Fibroblast of lung (primary cell): ENCODE measurements at places on chromosomes 16 and 17. TPM values are rescaled to one million over a fixed set of nuclear protein-coding genes. Genes with fewer than 3 reads are reported as not detected.

ALOX15 gene
- total RNA-seq, result not detected in 2 replicates

ST6GALNAC2 gene
- total RNA-seq, result 0.83 and 1.0 TPM in 2 replicates

RAB26 gene
- total RNA-seq, result 0.51 and 2.0 TPM in 2 replicates

FOXF1 gene
- 15.9 and 31.5 TPM in 2 replicates for total RNA-seq

HOXB8 gene
- total RNA-seq, result 0.33 and 0.51 TPM in 2 replicates

CEMP1 gene
- total RNA-seq, result not detected in 2 replicates

GRCh38 chr17:7982173-7982572 is 20.2 kb upstream of the GUCY2D start:
- no peaks in the 10 kb centered on the region for H3K36me3 ChIP-seq
- no peaks in the 10 kb centered on the region for H3K27me3 ChIP-seq
- H3K4me1 ChIP-seq, result no peaks in the 10 kb centered on the region
- peak; percentile 65 for DNase-seq
- H3K27ac ChIP-seq, result no peak overlapping the region

DNA sequence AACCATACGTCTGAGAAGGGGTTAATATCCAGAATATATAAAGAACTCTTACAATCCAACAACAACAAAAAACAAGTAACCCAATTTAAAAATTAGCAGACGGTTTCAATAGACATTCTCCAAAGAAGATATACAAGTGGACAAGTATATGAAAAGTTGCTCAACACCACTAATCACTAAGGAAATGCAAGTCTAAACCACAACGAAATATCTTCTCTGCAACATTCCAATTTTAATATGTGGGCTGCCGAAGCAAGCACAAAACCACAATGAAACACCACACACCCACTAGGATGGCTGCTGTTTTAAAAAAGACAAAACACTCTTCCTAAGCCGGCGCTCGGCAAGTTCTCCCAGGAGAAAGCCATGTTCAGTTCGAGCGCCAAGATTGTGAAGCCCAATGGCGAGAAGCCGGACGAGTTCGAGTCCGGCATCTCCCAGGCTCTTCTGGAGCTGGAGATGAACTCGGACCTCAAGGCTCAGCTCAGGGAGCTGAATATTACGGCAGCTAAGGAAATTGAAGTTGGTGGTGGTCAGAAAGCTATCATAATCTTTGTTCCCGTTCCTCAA is 5.9 kb upstream of the SLC13A2 start:
- no peak overlapping the region for H3K27ac ChIP-seq
- no peak overlapping the region for H3K4me3 ChIP-seq
- no peaks in the 10 kb centered on the region for H3K36me3 ChIP-seq
- DNase-seq, result peak; percentile 38

DNA sequence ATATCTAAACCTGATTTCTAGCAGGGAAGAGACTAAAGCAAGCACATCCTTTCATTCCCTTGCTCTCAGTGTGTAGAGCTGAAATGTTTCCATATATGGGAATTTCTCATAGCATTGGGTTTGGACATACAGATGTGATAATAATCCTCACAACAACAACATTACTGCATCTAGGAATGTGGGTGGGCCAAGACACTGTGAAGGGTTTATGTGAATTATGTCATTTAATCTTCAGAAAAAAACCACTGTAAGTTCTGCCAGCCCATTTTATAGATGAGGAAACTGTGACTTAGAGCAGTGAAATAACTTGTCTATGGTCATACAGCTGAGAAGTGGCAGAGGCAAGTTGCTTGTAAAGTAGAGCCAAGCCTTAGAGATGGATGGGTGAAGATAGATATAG is 5.2 kb downstream of the OMG start:
- no peaks in the 10 kb centered on the region for H3K36me3 ChIP-seq
- no peak for DNase-seq
- no peak overlapping the region for H3K27ac ChIP-seq

GRCh38 chr16:149024-149660 is 3.3 kb upstream of the HBZ start:
- no peak overlapping the region for H3K27ac ChIP-seq
- peaks cover 5% of the 10 kb centered on the region for H3K27me3 ChIP-seq
- DNase-seq, result peak; percentile 30
- H3K4me1 ChIP-seq, result no peaks in the 10 kb centered on the region
- no peaks in the 10 kb centered on the region for H3K36me3 ChIP-seq
- no peak overlapping the region for H3K4me3 ChIP-seq

- no peak overlapping the region for H3K27ac ChIP-seq
- H3K36me3 ChIP-seq, result peaks cover 9% of the 10 kb centered on the region
- no peak for DNase-seq
- H3K4me3 ChIP-seq, result no peak overlapping the region
Observed at GRCh38 chr16:90031186-90031930, 12.1 kb upstream of the DBNDD1 start.

DNA sequence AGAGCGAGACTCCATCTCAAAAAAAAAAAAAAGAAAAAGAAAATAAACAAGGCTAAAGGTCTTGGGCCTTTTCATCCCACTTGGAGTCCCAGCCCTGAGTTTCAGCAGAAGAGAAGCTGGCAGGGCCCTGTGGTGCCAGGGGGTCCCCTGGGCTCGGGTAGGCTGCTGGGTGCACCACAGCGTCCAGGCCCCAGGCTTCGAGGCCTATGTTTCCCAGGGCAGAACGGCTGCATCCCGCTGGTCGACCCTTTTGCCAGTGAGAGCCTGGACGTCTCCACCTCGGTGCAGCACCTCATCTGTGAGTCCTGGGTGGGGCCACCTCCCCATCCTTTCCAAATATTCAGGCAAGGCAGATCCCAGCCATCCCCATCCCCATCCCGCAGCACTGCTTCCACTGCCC is 2.2 kb downstream of the TMEM235 start:
- no peaks in the 10 kb centered on the region for H3K4me1 ChIP-seq
- H3K36me3 ChIP-seq, result no peaks in the 10 kb centered on the region
- H3K27ac ChIP-seq, result no peak overlapping the region
- DNase-seq, result no peak
- peaks cover 31% of the 10 kb centered on the region for H3K27me3 ChIP-seq

DNA sequence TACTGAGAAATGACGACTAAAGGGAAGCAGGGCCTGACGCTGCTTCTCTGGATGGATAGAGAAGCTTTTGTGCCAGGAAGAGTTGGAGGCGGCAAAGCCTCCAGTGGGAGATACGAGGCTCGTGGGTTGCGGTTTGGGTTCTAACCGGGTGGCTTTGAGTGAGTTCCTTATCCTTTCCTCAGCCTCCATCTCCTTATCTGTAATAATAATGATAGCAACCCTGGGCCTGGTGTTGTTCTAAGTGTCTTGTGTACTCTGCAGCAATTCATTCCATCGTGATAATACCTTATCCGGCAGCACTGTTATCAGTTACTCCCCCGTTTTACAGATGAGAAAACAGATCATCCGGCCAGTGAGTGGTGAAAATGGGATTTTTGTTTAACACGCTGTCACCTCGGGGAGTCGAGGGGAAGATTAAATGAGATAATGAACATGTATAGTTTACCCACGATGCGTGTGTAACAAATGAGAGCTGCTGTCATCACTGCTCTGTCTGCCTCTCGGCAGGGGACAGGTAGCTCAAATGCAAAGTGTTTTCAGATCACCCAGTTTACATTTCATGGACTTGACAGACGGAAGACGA is 52.0 kb upstream of the LHX1 start:
- H3K4me3 ChIP-seq, result no peak overlapping the region
- no peaks in the 10 kb centered on the region for H3K4me1 ChIP-seq
- H3K27me3 ChIP-seq, result peaks cover 20% of the 10 kb centered on the region
- no peak for DNase-seq
- no peaks in the 10 kb centered on the region for H3K36me3 ChIP-seq

DNA sequence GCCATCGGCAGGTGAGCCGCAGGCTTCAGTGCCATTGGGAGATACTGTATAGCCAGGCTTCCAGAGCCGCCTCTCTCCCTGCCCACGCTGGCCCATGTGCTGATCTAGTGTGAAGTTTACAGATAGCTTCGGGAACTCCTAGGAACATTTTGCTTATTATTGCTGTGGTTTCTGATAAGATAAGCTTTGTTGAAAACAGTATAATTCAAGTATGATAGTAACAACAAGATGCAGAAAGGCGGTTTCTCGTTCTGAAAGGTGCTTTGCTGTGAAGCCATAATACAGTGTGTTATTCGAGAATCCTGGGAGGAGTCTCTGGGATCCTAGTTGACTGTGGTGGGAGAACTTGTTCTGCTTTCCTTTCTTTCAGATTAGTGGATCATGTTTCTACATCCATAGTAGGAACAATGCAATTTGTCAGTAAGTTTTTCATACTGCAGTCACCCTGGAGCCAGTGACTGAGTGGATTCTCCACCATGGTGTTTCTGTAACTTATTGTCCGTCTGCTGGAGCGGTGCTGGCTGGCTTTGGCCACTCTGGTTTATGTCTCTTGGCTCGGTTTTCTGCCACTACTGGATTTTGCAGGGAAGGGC is 31.5 kb downstream of the RAB11FIP3 start:
- H3K27me3 ChIP-seq, result no peaks in the 10 kb centered on the region
- no peak overlapping the region for H3K27ac ChIP-seq
- DNase-seq, result peak; percentile 54
- H3K4me3 ChIP-seq, result no peak overlapping the region

DNA sequence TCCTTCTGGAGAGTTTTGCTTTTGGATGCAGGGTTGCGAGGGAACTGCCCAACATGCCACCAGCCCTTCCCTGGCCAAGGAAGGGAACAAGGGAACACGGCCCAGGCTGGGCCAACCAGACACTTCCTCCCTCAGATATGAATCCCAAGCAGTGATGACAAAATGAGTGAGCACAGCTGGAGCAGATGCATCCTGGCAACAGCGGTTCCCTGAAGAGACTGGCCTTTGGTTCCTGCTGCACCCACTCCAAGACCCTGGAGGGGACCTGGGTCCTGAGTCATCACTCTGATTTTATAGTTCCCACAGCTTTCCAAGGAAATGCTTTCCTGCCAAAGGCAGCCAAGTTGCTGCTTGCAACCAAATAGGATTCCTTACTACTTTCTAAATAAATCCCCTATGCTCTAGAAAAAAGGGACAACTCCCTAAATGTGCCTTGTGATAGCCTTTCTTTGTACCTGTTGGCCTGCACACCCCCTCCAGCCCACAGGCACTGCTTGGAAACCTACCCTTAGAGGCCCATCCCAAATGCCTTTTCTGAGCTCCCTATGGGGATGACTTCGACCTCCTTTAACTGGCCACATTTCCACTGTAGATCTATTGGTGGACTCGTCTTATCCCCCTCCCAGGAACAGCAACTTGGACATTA is 5.3 kb downstream of the ST3GAL2 start:
- H3K4me1 ChIP-seq, result peaks cover 42% of the 10 kb centered on the region
- no peak overlapping the region for H3K4me3 ChIP-seq
- peak; percentile 77 for DNase-seq
- peaks cover 4% of the 10 kb centered on the region for H3K36me3 ChIP-seq

DNA sequence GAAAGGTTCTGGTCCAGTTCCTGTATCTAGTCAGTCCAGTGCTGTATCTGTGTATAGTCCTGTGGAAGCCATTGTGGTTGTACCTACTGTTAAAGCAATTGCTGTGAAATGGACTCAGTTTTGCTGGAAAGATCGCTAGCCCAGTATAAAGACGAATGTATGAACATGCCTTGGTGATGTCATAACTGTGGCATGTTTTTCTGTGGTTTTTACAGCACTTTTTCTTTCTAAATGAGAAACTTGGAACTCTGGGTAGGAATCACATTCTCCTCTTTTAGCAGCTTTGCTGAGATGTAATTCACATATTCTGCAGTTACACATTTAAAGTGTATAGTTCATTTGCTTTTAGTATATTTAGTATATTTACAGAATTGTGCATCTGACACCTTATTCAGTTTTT is 58.1 kb downstream of the MAP2K4 start:
- no peaks in the 10 kb centered on the region for H3K36me3 ChIP-seq
- H3K27ac ChIP-seq, result no peak overlapping the region
- H3K4me1 ChIP-seq, result no peaks in the 10 kb centered on the region
- H3K27me3 ChIP-seq, result no peaks in the 10 kb centered on the region
- H3K4me3 ChIP-seq, result no peak overlapping the region

DNA sequence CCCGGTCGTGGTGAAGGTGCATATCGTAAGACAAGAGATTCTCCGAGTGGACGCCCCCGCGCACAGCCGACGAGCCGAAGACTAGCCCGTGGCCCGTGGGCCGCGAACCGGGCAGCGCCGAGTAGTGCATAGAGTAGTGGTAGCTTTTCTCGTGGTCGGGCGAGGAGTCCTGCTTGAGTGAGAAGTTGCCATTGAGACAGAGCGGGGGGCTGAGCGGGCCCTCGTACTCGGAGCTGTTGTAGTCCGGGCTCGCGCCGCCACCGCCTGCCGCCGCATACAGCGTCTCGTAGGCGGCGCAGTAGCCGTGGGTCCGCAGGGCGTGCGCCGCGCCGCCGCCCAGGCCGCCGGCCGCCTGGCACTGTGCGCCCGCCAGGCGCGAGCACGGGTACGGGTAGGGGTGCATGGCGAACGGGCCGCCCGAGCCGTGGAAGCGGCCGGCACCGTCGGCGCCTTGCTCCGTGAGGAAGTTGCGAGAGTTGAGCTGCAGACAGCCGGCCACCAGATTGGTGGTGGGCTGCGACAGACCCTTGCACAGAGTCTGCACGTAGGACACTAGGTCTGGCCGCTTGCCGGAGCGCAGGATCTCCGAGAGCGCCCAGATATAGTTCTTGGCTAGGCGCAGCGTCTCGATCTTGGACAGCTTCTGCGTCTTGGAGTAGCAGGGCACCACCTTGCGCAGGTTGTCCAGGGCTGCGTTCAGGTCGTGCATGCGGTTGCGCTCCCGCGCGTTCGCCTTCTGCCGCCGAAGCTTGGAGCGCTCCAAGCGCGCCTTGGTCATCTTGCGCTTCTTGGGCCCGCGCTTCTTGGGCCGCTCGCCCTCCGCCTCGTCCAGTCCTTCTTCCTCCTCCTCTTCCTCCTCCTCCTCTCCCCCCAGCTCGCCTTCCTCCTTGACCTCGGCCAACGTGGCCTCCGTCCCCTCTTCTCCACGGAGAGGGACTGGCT is 2.0 kb downstream of the NEUROD2 start:
- H3K4me3 ChIP-seq, result no peak overlapping the region
- peaks cover 73% of the 10 kb centered on the region for H3K27me3 ChIP-seq
- no peak overlapping the region for H3K27ac ChIP-seq
- H3K36me3 ChIP-seq, result no peaks in the 10 kb centered on the region

- H3K4me3 ChIP-seq, result no peak overlapping the region
- peak; percentile 59 for DNase-seq
- H3K36me3 ChIP-seq, result no peaks in the 10 kb centered on the region
- no peaks in the 10 kb centered on the region for H3K27me3 ChIP-seq
Observed at GRCh38 chr17:2883544-2884213, 87.4 kb downstream of the RAP1GAP2 start.

- H3K27me3 ChIP-seq, result no peaks in the 10 kb centered on the region
- no peak for DNase-seq
- H3K36me3 ChIP-seq, result no peaks in the 10 kb centered on the region
- H3K27ac ChIP-seq, result no peak overlapping the region
- H3K4me1 ChIP-seq, result no peaks in the 10 kb centered on the region
Observed at GRCh38 chr16:10617662-10618420, 37.4 kb upstream of the EMP2 start.

GRCh38 chr16:66277311-66278070 is 89.0 kb upstream of the CDH5 start:
- peaks cover 2% of the 10 kb centered on the region for H3K4me1 ChIP-seq
- no peaks in the 10 kb centered on the region for H3K27me3 ChIP-seq
- no peak overlapping the region for H3K4me3 ChIP-seq
- H3K27ac ChIP-seq, result no peak overlapping the region
- no peaks in the 10 kb centered on the region for H3K36me3 ChIP-seq
- no peak for DNase-seq
